ENCODE measurements at places on chromosomes 5 and 9. TPM values are rescaled to one million over a fixed set of nuclear protein-coding genes. Genes with fewer than 3 reads are reported as not detected.

DNA sequence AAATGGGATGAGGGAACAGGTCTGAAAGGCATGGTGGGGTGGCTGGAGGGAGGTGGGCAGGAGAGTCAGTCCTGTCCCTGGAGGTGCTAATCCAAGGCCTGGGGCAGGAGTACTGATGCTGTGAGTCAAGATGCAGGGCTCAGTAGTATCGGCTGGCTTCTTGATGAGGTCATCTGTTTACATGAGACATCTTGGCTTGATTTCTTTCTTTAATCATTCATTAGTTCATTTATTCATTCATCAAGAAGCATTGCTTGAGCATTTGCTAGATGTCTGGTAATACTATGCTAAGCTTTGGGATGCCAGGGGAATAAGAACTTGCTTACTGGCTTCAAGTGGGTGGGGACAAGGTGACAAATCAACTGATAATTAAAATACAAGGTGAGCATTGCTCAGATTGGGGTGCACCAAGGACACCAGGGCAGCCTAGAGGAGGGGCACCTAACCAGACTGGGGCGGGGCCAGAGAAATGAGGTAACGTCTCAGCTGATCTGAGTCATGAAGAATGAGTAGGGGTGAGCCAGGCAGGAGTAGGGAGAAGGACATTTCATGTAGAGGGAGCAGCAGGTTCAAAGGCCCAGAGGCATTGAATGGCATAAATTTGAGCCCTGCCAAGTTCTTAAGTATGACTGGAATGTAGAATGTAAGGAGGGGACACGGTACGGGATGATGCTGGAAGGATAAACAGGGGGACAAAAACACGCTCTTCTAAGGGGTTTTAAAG, 88.8 kb downstream of the EGFLAM start:
- no peaks in the 10 kb centered on the region for H3K4me1 ChIP-seq
- no peak for DNase-seq
- H3K4me3 ChIP-seq, result no peak overlapping the region
- no peaks in the 10 kb centered on the region for H3K27me3 ChIP-seq
- no peaks in the 10 kb centered on the region for H3K36me3 ChIP-seq

DNA sequence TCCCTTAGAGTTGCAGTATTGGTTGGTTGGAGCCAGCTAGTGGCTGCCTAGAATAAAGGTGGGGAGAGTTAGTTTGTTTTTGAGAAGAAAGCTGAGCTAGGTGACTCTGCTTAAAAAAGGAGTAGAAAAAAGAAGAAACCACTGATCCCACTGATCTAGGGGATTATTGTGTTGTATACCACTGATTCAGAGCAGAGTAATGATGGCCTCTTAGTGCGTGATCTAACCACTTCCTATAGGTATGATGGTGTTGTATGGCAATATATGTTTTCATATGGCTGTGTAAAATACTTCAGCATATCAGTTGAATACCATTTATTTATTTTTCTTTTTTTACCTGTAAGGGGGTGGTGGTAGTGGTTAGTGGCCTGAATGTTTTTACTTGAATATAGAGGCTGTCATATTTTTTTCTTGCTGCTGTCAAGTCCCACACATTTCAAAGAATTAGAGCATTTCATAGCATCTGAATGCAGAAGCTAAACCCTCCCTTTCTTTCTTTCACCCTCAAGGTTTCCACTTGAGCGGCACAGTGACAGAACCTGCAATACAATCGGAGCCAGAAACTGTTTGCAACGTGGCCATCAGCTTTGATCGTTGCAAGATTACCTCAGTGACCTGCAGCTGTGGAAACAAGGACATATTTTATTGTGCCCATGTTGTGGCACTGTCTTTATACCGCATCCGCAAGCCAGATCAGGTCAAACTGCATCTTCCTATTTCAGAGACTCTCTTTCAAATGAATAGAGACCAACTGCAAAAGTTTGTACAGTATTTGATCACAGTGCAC, 140.3 kb downstream of the ZSWIM6 start:
- no peak for DNase-seq
- no peak overlapping the region for H3K4me3 ChIP-seq
- H3K27me3 ChIP-seq, result no peaks in the 10 kb centered on the region

GRCh38 chr5:177095088-177095669, 8.5 kb downstream of the FGFR4 start:
- H3K27me3 ChIP-seq, result no peaks in the 10 kb centered on the region
- no peaks in the 10 kb centered on the region for H3K36me3 ChIP-seq
- DNase-seq, result no peak
- H3K4me3 ChIP-seq, result no peak overlapping the region
- no peak overlapping the region for H3K27ac ChIP-seq

DNA sequence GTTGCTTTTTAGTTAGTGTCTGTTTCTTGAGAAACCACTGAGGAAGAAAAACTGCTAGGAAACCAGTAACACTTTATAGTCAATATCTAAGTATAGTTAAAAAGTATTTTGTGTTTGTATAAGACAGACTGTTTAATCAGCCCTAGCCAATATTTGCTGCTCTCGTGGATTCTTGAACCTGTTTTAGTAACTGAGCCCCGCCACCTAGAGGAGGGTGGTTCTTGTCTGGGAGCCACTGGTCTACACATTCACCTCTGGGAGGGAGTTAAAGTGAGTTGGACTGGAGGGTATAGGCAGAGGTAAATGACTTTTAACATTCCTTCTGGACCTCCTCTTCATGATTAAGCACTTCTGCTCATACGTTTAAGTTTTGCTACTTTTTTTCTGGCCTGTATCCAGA, 117.2 kb downstream of the SPATA31D1 start:
- no peaks in the 10 kb centered on the region for H3K4me1 ChIP-seq
- no peaks in the 10 kb centered on the region for H3K27me3 ChIP-seq
- no peaks in the 10 kb centered on the region for H3K36me3 ChIP-seq
- DNase-seq, result no peak
- H3K27ac ChIP-seq, result no peak overlapping the region

GNAQ gene
- 95.5 TPM for total RNA-seq

ENTREP1 gene
- total RNA-seq, result 16.8 TPM
